ENCODE measurements at places on chromosomes 12 and 14. TPM values are rescaled to one million over a fixed set of nuclear protein-coding genes. Genes with fewer than 3 reads are reported as not detected.

TSPAN11 gene
- 0.10 TPM for polyA plus RNA-seq

RNASE7 gene
- polyA plus RNA-seq, result 0.07 TPM

CPM gene
- 74.8 TPM for polyA plus RNA-seq

CCDC175 gene
- not detected for polyA plus RNA-seq

RASSF8 gene
- polyA plus RNA-seq, result 2.2 TPM

CPNE6 gene
- 0.01 TPM for polyA plus RNA-seq

KRT75 gene
- polyA plus RNA-seq, result 0.11 TPM

HSPA2 gene
- polyA plus RNA-seq, result 2.9 TPM

NXPH4 gene
- 3.4 TPM for polyA plus RNA-seq

CFAP251 gene
- 1.2 TPM for polyA plus RNA-seq

A2M gene
- 41.6 TPM for polyA plus RNA-seq
